ENCODE measurements at places on chromosomes 5 and 9.

DNA sequence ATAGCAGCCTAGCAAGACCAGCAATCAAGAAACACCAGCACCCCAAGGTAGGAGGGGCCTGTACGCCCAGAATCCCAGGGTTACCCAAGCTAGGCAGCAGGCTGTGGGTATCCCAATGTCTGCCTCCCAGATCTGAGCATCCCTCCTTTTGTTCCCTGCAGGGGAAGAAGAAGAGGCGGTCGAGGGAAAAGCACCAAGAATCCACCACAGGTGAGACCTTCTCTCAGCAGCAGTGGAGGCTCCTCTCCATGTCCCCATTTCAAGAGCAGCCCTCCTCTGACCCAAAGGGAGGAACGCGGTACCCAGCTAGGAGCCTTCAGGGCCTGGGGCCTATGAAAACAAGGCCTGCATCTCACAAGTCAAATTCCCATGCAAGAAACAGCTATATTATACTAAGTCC is 28.9 kb downstream of the TCF7 start:
- DNase-seq, result peak; percentile 2

- DNase-seq, result no peak
Observed at GRCh38 chr5:132458226-132458560, 32.4 kb downstream of the IRF1 start.

GRCh38 chr5:91072881-91073280 is 310.2 kb downstream of the ARRDC3 start:
- DNase-seq, result no peak

GRCh38 chr5:132044207-132044606 is 16.2 kb upstream of the IL3 start:
- no peak for DNase-seq

GRCh38 chr5:163712011-163712410 is 206.6 kb downstream of the MAT2B start:
- no peak for DNase-seq

GRCh38 chr5:34656700-34657273 is 659 bp downstream of the RAI14 start:
- DNase-seq, result no peak

- DNase-seq, result peak; percentile 70
Observed at GRCh38 chr5:168679515-168679920, 100.3 kb upstream of the PANK3 start.

GRCh38 chr9:135960411-135961276 is 529 bp downstream of the UBAC1 start:
- no peak for DNase-seq

DNA sequence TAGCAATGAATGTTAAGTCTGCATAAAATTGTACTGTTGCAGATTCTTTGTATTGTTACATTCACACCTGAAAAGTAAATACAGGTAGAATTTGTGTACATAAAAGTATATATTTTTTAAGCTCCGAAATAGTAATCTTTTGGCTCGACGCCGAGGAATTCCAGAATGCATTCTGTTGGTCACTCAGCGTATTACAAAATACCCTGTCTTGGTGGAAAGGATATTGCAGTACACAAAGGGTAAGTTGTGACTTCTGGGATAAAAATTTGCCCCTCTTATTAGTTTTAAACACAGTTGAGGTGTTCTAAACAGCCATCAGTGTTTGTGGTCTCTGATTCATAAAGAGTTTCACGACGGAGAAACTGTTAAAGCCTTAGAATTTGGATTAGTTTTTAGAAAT is 257.6 kb downstream of the ARHGEF28 start:
- no peak for DNase-seq

DNA sequence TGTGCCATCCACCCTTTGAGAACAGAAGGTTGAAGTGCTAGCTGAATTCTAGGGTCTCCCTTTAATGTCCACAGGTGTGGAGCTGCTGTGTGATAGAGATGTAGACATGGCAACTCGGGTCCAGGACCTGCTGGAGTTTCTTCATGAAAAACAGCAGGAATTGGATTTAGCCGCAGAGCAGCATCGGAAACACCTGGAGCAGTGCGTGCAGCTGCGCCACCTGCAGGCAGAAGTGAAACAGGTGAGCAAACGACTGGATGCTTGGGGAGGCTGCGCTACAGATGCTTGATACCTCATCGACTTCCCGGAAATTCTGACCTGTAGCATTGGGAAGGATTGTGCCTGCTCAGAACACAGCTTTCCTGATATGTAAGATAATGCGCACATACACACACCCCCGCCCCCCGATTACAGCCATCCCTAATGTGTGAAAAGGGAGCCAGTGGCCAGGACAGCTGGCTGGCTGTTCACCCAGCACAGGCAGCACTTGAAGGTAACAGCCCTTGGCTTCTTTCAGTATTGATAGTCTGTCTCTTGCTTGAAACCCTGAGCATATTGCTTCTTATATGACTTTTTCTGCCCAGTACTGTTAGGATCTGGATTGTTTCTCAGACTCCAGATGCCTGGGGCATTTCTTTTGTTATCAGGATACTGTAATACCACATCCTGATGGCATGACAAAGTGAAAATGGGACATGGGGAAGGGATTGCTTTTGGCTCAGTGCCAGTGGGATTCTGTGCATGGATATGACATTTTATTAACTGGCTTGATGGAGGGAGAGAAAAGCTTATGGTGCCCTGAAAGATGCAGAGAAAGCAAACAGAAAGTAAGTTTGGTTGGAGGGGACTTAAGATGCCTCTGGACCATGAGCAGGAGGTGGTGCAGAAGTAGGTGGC is 216.8 kb upstream of the OTULINL start:
- DNase-seq, result peak; percentile 10

DNA sequence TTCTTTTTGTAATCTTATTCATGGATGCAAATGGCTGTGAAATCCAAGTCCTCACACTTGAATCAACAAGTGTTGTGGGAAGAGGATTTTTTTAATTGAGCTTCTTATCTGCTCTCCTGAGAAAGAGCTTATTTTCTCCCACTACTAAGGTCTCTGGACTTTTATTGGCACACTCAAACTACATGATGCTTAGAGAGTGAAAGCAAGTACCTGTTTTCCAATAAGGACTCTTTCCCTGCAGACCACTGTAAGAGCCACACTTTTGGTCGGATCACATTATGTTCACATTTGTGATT is 546.4 kb upstream of the ARRDC3 start:
- no peak for DNase-seq

GRCh38 chr5:82244854-82245635 is 33.1 kb downstream of the RPS23 start:
- DNase-seq, result no peak

DNA sequence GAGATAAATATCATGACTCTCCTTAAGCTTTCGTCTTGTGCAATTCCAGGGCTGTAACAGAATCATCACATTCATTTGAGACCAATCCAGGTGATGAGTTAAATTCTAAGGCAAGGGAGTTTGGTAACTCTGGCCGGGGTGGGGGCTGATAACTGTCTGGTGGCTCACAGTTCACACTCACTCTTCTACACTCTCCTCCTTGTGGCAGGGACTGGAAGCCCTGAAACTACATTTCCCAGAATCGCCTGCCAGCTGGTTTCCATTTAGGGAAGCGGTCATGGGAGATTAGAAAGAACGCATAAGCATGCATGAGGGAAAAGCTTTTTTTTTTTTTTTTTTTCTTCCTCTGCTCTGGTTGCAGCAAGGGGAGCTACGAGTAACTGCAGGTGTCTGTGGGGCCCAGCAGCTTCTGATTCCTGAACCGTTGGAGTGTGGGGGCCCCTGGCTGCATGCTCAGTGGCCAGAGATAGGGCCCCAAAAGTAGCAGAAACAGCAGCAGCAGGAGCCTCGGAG is 154.8 kb upstream of the TBC1D2 start:
- DNase-seq, result no peak

DNA sequence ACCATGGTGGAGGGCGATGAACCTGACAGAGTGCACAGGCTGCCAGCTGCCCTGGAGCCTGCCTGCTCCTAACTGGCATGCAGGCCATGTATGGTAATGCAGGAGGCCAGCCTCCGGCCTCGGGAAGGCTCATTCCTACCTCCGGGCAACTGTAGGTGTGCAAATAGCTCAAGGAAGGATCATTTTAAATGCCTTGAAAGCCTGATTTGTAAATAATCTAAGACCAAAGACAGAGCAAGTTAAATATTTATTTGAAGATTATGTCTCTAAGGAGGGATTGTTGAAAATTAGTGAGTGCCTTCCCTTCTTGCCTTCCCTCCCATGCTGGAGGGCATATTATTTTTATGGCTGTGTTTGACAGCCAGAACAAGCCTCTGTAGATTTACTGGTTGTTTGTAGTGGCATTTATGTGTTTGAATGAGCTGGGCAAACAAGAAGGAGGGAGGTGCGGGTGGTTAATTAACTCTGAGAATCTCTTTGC is 285.7 kb upstream of the TUT7 start:
- no peak for DNase-seq

DNA sequence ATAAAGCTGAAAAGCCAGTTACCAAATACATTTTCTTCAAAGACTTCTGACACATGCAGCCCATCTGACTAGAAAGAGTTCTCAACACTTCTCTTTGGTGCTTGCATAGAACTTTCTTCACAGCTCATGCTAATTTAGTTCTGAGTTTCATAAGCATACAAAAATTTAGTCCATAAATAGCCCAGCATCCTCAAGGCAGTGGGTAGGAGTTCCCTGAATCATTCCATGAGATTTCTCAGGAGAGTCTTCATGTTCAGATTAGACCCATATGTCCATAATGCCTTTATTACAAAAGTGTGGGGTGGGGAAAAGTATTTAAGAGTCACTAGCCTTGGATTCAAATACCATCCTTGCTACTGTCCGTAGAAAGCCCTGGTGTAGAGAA is 290.2 kb upstream of the RGMB start:
- DNase-seq, result no peak

- DNase-seq, result no peak
Observed at GRCh38 chr9:7906783-7907550, 107.4 kb upstream of the DMAC1 start.

GRCh38 chr9:37859043-37859442 is 44.9 kb downstream of the SLC25A51 start:
- no peak for DNase-seq

DNA sequence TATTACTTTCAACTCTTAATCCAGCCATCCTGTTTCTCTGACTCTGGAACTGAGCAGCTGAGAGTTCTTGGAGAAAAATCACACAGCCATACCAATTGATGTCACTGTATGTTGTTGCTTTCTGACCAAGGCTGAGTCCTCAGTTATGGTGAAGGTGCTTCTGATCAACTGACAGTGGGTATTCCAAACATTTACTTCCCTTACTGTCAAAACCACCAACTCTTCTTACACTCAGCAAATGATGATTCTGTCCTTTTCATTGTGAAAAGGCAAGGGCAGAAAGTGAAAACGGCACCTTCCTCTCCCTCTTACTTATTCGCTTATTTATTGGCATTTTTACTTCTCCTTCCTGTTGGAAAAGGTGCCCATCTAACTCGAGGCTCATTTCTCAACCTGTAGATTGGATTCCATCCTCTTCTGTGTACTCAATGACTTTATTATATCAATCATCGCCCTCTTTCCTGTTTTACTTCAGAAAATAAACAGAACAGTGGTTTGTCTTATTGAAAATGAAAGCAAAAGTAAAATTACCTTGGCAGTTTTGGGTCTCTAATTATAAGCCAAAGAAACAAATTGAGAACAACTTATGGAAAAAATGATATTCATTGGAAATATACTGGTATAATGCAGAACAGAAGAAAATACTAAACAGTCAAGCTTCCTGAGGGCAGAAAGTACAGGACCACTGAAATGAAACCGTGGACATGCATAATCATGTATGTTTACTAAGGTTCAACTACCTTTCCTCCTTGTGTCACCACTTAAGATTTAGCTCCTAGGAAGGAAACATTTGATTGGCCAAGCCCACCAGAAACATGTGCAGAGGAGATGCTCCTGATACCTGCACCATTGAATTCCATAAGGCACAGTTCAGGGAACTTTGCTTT is 104.5 kb upstream of the CHD1 start:
- DNase-seq, result peak; percentile 14

GRCh38 chr5:100901821-100902341 is 1.2 kb downstream of the ST8SIA4 start:
- peak; percentile 85 for DNase-seq

GRCh38 chr5:149851211-149851610 is 93.4 kb downstream of the PDE6A start:
- DNase-seq, result no peak

DNA sequence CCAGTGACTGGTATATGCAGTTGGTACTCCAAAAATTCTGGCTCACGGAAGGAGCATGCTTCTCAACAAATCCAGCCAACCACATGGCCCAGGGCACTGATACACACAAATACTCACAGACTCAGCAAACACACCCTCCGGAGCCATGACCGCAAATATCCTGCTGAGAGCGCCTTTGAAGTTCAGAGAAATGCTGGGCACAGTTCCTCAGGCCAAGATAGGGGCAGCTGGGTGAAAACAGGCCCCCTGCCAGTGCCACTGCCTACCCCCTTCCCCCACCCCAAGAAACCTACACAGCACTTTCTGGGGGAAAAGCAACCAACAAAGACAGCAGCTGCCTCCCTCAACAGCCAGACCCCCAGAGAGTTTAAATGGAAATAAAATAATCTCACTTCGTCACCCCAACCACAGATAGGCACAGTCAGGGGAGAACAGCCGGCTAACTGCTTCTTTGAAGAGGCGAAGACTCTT is 120.0 kb downstream of the C5orf15 start:
- DNase-seq, result peak; percentile 83

GRCh38 chr9:92709954-92710353 is 40.0 kb upstream of the IPPK start:
- DNase-seq, result no peak

DNA sequence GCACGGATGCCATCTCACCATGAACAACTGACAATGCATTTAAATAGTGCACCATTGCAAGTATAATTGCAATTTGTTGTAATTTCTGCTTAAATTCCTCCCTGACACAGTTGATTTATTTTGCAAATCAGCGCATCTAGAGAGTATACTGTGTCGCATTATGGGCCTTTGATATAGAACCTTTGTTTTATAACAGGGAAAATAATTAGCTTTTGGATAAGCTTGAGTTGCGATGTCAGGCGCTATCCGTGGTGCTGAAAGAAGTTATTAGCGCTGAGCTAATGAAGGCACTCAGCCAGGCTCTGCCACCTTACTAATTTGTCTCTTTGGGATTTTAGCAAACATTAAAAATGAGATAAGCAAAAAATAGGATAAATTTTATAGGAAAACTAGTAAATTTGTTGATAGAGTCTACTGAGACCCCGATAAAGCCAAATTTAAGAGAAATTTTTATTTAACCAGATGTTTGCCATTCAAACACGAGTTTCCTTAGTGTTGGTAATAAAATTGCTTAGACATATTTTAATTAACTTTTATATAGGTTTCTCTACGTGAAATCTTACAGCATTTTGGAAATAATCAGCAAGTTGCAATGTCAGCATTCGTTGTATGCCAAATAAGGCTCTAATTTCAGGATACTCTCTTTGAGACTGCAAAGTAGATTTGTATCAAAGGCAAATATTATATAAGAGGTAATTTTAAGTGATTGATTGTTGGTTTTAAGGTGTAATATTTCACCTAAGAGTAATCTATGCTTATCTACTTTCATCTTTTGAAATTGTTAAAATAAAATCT is 355.5 kb downstream of the TLR4 start:
- peak; percentile 48 for DNase-seq

- no peak for DNase-seq
Observed at GRCh38 chr9:61665330-61665751, 475.5 kb downstream of the SPATA31A7 start.

GRCh38 chr5:132686193-132686592 is 12.4 kb downstream of the IL4 start:
- no peak for DNase-seq
